ENCODE measurements at places on chromosomes 5 and 9.

GRCh38 chr5:92641031-92641962, 939.7 kb downstream of the NR2F1-AS1 start:
- no peak for DNase-seq

DNA sequence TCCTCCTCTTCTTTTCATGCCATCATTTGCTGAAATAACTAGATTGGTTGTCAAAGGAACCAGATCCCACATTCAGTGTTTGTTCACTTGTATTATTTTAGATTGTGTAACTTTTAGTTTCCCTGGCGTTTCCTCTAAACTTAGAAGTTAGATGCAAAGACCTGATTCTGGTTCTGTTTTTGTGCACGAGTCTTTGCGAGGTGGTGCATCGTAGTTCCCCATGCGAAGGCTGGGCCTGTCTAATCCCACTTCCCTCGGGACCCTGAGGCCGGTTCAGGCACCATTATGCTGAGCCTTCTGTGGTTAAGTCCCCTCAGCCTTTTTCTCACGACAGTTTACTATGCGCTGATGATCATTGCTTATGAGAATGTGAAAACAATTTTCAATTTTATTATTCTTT, 219.1 kb upstream of the OTULINL start:
- DNase-seq: no peak

- DNase-seq: no peak
These were observed 106.3 kb downstream of the MEF2C start for GRCh38 chr5:88776692-88777091.

GRCh38 chr5:146331423-146331822, 7.2 kb upstream of the POU4F3 start:
- no peak for DNase-seq

DNA sequence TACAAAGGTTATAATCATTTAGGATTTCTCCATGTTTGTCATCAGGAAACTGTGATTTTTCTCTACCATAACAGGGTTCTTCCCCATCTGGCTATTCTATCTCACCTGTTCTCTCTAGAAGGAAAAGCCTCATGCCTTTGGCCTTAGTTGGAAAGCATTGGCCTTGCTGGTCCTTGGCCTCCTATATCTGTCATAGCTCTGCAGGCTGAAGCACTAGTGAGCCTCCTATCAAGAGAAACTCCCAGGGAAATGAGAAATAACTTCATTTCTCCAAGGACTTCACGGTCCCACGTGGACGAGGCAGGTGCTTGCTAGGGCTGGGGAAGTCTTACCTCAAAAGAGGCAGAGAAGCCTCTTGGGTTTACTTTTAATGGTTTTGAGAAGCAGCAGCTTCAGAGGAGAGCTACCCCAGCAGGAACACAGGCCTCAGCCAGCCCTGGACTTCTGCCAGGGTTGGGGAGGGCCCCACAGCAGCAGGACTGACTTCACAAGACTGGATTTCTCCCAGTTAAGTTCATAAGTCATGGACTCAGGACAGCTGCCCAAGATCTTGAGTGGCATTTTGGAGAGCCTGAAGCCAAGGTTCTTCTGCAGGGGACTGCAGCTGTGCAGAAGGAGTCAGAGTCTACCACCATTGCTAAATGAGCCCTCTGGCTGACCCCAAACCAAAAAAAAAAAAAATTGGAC, 15.8 kb upstream of the PSAT1 start:
- DNase-seq: no peak

- DNase-seq: no peak
These were observed 1363.9 kb downstream of the MAT2B start for GRCh38 chr5:164869325-164869724.

DNA sequence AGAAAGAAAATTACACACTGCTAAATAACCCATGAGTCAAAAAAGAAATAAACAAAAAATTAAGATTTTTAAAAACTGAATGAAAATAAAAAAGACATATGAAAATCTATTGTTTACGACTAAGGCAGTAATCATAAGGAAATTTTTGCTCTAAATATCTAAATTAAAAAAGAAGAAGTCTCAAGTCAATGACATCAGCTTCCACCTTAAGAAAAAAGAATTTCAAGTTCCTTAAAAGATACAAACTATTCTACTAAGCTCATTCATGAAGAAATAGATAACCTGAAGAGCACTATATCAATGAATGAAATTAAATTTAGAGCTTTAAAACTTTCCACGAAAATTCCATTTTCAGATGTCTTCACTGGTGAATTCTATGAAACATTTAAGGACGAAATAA, 15.7 kb upstream of the STARD4 start:
- no peak for DNase-seq

GRCh38 chr9:2496169-2496568, 125.4 kb upstream of the VLDLR start:
- DNase-seq: no peak

DNA sequence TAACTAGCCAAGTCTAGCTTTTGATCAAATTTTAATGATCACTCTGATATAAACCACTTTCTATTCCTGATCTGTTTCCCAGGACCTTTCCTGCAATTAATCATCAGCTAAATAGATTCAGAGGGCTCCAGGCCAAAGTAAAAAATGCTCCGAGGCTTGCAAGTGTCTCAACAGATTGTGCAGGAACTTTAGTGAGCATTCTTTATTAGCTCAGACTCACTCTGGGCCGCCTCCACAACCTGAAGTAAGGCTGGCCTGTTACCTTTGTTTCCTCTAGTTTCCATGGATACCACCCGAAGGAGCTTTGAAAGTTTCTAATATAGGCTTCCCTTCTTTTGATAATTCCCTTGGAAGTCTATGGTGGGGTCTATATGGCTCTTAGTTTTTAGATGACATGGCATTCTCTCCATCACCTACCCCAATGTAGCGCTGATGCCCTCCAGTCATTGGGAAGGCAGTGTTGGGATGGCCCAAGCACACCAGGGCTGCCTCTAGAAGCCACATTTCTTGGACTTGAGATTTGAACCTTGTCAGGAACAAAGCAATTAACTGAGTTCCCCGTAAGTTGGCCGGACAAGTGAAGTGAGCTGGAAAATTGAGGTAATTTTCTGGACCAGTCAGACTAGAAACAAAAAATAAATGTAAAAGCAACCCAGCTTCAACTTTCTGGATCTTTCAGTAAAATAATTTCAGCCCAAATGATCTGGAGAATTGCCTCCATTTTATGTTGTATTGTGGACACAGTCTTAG, 97.6 kb upstream of the LHFPL2 start:
- DNase-seq: no peak

GRCh38 chr9:96419691-96419969, 1.5 kb upstream of the ZNF367 start:
- DNase-seq: no peak

- peak; percentile 75 for DNase-seq
These were observed 4.8 kb downstream of the ATP6V1G1 start for GRCh38 chr9:114592356-114592755.

DNA sequence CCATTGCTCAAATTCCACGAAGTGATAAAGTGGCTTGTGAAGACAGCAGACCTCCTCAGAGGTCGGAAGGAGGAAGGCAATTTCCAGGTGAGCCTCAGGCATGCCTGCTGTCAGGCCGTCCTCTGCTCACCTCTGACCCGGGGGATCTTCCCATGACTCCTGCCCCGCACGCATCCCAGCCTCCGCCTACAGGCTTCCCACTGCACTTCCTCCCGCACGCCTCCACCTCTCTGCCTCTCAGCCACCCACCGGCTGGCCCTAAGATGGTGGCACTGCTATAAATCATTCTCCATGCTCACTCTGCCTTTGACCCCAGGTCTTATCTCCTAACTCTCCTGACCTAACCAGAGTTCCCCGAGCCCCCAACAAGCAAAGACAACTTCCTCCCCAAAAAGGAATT, 49.4 kb upstream of the DNAH5 start:
- DNase-seq: no peak

DNA sequence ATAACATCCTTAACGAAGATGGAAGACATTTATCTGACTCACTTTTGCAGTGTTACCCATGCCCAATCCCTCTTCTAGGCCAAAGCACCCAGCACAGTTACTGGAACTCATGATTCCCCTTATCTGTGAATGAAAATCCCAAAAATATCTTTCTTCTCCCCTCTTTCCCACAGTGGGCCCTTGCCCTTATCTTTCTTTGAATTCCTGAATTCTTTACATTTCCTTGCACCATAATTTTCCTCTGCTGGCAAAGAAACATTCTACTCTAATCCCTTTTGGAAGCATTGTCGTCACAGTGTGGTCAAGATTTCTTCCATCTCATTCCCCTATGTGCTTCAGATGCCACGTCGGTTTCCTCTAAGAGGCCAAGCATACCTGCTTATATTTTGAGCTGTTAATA, 135.9 kb upstream of the LIFR start:
- DNase-seq: no peak

DNA sequence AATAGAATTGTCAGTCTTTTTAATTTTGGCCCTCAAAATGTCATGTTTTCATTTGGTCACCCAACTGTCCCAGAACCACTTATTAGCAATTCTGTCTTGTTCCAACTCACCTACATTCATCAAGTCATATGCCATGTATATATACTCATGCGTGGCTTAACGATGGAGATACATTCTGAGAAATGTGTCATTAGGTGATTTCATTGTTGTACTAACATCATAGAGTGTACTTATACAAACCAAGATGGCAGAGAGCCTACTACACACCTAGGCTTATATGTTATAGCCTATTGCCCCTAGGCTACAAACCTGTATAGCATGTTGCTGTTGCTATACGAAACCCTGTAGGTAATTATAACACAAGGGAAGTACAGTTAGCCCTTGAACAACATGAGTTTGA, 36.6 kb downstream of the RNF38 start:
- no peak for DNase-seq

DNA sequence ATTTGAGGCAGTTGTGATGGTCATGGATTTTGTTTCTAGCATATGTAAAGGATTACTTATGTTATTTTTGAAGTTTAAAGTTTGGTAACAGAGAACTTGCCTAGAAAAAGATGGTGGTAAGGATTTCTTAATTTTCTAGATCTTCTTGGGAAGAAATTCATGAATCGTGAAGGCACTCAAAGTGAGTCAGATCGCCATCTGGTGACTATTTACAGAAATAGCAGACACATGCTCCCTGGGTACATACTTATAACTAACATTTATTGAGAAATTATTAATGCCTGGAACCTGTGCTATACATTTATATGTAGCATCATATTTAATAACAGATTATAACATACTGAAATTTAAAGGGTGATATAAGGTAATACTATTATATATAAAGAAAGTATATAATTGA, 299.7 kb downstream of the IZUMO3 start:
- no peak for DNase-seq

DNA sequence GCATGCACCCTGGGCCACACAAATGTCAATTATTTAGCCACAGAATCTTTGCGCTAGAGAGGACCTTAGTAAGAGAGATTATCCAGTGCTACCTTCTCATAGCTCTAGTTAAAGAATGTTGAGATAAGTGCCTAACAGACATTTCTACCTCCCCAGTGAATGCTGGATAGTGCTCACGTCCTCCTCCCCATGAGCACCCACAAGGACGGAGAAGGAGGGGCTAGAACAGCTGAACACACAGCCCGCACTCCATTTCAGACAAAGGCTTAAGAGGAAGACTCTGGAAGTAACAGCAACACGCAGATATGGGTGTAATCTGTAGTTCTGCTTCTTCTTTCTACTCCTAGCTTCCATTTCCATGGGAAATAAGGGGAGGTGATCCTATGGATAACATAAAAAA, 120.5 kb downstream of the FEM1C start:
- no peak for DNase-seq

GRCh38 chr5:40655138-40655537, 24.6 kb upstream of the PTGER4 start:
- DNase-seq: no peak

DNA sequence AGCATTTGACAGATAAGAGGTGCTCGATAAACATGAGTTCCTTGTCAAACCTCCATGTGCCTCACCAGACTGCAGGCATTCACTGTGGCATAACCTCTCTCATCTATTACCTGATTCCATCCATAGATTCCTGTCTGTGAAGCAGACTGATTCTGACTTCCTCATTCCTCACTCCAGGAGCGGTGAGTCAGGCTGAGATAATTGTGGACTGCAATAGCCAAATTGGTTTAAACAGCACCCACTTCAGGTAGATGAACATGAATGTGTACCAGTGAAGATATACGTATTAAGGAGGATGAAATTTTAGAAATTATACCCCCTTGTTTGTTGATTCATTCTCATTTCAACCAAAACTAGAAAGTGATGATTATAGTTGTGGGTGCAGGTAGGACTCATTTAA, 391.2 kb downstream of the HINT1 start:
- no peak for DNase-seq

- DNase-seq: no peak
These were observed 37.4 kb downstream of the P4HA2 start for GRCh38 chr5:132190161-132190817.

DNA sequence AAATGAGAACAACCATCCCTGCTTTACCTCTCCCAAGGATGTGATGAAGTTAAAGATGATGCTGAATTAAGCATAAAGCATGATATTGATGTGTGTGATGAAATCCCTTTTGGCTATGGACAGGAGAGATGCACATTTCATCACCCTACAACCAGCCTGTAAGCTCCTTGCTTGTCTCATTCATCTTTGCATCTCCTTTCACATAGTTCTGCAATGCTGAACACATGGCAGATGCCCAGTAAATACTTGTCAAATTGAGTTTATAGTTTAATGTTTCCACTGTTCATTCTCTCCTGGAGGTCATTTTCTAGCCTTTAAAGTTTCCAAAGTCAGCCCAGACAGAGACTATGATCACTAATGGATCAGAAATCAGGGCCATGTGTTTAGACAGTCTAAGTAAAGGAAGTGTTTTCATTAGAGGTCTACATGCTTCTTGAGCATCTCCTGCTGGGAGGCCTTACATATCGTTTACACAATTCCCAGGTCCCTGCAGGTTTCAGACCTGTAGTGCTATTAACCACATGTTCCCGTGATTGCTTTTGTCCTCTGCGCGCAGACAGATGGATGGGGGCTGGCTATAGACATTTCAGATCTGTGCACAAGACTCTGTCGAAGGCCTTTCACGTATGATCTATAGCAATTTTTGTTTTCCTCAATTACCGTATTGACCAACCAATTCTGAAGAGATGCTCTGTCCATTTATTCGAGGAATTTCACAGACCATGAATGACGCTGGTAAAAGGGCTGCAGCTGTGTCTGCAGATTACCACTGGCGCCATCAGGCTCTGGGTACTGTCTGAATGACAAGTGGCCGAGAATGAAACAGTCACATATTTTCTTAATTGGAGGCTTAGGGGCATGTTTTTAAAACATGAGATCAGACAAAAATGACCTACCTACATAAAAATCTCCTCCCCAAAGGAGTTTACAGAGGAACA, 49.0 kb upstream of the CKMT2 start:
- DNase-seq: no peak

- no peak for DNase-seq
These were observed 22.6 kb downstream of the TGFBR1 start for GRCh38 chr9:99127356-99128132.

- no peak for DNase-seq
These were observed 693 bp upstream of the RGS3 start for GRCh38 chr9:113462781-113463286.

GRCh38 chr9:122340161-122340560, 30.7 kb upstream of the PTGS1 start:
- no peak for DNase-seq
